NCI-H1092 (cell line): ENCODE measurements at places on chromosomes 7 and 10.

GRCh38 chr10:89940076-89940475 lies 238.7 kb downstream of the KIF20B start:
- DNase-seq, result no peak

GRCh38 chr10:73956476-73957359 lies 41.2 kb upstream of the VCL start:
- no peak for DNase-seq

- no peak for DNase-seq
These were observed 5.3 kb downstream of the ESYT2 start for GRCh38 chr7:158824028-158824427.

GRCh38 chr10:44292390-44293002 lies 92.4 kb downstream of the CXCL12 start:
- no peak for DNase-seq
